ENCODE measurements at places on chromosomes 16 and 17.
A peak's percentile ranks its signal among the peaks of the same experiment; 100 is the strongest.

DNA sequence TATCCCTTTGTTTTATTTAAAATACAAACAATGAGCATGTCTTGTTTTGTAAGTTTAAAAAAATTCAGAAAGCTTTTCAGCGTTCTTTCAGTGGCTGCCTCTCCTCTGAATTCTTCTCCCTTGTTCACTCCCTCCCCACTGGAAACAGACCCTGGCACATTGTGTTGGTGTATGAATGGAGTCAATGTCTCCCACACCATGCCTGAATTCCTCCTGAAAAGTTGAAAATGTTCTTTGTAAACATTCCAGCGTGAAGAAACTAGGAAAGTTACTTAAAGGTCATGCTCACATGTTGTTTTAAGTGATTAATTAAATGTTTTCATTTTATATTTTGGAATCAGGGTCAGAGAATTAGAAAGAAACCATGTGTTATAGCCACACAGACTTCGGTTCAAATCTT is 136.9 kb upstream of the DYNLRB2 start:
- no peak for DNase-seq

DNA sequence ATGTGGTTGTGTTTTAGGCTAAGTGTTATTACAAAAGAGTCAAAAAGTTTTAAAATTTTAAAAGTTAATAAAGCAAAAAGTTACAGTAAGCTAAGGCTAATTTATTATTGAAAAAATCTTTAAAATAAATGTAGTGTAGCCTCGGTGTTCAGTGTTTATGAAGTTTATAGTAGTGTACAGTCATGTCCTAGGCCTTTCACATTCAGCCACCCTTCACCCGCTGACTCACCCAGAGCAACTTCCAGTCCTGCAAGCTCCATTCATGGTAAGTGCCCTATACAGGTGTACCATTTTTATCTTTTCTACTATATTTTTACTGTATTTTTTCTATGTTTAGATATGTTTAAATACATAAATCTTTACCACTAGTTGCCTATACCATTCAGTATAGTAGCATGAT is 98.5 kb upstream of the RPRML start:
- DNase-seq, result no peak

- DNase-seq, result peak; percentile 37
These were observed 1.2 kb downstream of the ARHGAP44 start for GRCh38 chr17:12790249-12791106.

- no peak for DNase-seq
These were observed 2.1 kb downstream of the SPAG9 start for GRCh38 chr17:51118330-51119195.

DNA sequence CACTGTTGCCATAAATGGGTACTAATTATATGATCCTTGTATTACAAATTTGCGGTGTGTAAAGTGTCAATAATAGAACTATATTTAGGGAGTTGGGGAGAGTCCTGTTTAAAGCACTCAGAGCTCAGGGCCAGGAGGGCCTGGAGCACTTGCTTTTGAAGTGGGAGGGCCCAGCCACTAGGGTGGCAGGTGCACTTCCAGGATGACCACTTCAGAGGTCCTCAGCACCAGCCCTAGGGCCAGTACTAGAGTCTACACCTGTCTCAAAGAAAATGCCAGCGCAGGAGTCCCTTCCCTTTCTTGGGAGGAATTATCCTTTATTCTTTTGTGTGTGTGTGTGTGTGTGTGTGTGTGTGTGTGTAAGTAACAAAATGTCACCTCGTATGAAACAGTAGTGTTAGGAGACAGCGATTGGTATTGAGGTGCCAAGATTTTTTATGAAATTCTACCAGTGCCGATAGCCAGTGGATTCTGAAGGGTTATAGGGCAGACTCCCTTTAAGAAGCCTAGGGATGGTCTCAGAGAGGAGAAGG is 31.9 kb downstream of the MYO18A start:
- no peak for DNase-seq

GRCh38 chr17:28744972-28745785 is 1.4 kb downstream of the TRAF4 start:
- peak; percentile 90 for DNase-seq

DNA sequence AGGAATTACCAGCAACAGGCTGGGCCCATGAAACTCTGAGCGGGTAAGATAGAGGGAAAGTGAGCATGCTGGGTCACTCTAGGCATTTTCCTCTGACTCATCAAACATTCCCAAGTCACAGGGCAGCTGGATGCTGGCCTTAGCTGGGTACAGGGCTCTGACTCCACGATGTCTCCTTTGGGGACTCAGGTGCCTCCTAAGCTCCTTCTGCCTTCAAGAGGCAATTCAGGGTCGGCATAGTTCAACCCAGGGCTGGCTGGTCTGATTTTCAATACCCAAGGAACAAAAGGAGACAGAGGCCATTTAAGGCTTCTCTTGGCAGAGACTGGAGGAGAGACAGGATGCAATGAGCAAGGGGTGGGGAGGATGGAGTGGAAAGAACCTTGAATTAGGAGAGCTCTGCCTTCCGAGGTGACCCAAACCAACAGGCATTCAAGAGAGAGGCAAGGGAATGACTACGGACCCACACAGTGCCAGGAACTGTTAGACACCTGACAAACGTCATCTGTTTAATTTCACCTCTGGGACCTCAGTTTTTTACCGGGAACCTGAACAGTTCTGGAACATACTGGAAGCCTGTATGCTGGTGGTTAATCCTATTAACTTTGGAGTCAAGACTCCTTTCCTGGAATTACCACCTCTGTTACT is 910 bp downstream of the WBP2 start:
- peak; percentile 47 for DNase-seq

DNA sequence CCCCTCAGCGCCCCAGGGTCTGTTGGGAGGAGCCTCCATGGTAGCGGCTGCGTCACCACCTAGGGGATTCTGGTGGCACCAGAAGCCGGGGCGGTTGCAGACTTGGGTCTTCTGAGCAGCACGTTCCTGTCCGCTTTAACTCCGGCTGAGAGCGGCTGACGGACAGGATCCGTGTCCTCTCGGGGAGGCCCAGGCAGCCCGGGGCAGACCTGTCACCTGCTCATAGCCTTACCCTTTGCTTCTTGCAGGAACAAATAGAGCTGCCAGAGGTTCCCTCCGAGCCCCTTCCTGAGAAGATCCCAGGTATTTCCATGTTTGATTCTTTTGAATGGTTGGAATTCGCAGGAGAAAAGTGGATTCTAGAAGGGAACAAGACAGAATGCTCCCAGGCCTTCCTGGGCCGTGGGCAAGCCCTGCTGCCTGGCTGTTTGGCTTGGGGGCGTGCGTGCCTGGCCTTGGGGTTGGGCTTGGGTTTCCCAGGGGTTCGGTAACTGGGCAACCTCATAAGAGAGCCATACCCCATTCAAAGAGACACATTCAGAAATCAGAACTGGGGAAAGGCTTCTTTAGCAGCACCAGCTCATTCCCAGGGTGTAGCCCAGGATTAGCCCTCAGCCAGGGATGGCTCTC is 6.6 kb downstream of the CHMP6 start:
- DNase-seq, result no peak

DNA sequence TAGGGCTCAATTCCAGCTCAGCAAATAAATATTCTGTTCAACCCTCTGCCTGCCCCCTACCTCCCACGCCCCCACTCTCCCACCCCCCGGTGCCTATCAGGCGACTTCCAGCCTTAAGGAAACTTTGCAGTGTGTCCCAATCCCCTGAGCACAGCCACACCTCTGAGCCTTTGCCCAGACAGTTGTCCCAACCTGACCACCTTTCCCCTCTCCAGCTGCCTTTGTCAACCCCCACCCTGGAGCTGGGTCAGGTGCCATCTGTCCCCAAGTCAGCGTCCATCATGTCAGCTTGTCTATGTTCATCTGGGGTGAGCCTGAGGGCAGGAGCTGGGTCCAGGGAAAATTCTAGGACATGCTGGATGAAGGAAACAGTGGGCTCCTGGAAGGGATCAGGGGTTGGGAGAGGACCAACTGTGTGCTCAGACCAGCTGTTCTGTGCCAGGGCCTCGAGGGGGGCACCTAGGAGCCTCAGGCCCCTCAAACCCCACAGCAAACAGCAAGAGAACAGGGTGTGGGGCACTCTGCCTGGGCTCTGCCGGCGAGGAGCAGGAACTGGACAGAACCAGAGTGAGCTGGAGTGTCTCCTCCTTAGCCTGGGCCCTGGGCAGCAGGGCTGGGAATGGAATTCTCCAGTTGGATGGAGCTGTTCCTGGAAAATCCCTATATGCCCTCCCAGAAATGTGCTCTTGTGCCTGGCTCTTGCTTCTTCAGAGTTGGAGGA is 17.8 kb downstream of the CDH16 start:
- DNase-seq, result no peak

DNA sequence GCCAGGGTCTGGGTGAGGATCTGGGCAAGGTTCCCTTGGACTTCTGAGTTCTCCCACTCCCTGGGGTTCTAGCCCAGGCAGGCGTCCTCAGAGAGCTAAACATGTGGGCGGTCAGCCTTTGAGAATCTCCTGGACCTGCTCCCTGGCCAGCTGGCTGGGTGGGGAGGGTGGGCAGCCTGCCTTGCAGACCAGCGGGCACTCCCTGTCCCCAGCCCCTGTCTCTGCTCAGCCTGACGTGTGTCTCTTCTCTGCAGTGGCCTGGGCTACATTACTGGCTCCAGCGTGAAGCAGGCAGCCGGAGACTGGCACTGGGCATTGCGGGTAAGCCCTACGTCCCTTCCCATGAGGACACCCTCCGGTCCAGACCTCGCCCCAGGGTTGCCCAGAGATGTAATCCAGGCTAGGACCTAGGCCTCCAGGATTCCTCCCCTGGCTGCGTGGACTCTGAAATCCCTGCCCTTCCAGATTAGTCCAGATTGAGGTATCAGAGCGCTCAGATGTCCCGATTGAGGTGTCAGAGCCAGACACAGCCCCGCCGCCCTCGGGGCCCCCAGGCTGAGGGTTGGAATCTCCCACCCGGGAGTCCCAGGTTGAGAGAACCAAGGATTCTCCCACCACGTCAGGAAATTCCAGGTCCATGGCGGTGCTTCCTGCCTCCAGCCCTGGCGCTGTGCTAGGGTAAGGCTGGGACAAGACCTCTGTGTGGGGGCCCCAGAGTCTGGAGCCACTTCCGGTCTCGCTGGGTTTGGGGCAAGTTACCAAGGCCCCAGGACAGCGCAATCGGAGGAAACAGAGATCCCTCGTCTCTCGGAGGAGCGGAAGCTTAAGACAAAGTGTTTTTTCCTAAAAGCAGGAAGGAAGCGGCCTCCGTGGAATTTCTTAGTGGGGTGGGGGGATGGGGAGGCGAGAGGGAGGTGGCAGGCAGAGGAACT is 24.1 kb downstream of the MYBBP1A start:
- DNase-seq, result no peak

- peak; percentile 20 for DNase-seq
These were observed 583.7 kb downstream of the KCNJ2 start for GRCh38 chr17:70752966-70753467.

GRCh38 chr17:39271546-39271945 is 45.8 kb upstream of the STAC2 start:
- no peak for DNase-seq
